ENCODE measurements at places on chromosomes 1 and 21.
A peak's percentile ranks its signal among the peaks of the same experiment; 100 is the strongest.

GRCh38 chr1:206550446-206550845 is 43.1 kb downstream of the RASSF5 start:
- DNase-seq = no peak

- no peak for DNase-seq
These were observed 4.3 kb upstream of the S100A9 start for GRCh38 chr1:153353226-153353947.

- DNase-seq = no peak
These were observed 22.5 kb upstream of the DPYD start for GRCh38 chr1:97943354-97943753.

DNA sequence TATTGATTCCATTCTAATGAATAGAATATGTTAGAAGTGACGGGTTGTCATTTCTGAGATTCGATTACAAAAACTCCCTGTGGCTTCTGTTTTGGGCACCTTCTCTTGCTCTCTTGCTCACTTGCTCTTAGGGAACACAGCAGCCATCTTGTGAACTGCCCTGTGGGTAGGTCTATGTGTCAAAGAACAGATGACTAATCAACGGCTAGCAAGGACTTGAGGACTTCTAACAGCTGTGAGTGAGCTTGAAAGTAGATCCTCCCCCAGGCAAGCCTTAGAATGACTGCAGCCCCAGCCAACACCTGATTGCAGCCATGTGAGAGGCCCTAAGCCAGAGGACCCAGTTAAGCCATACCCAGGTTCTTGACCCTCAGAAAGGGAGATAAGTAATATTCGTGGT is 49.3 kb downstream of the AZIN2 start:
- no peak for DNase-seq

DNA sequence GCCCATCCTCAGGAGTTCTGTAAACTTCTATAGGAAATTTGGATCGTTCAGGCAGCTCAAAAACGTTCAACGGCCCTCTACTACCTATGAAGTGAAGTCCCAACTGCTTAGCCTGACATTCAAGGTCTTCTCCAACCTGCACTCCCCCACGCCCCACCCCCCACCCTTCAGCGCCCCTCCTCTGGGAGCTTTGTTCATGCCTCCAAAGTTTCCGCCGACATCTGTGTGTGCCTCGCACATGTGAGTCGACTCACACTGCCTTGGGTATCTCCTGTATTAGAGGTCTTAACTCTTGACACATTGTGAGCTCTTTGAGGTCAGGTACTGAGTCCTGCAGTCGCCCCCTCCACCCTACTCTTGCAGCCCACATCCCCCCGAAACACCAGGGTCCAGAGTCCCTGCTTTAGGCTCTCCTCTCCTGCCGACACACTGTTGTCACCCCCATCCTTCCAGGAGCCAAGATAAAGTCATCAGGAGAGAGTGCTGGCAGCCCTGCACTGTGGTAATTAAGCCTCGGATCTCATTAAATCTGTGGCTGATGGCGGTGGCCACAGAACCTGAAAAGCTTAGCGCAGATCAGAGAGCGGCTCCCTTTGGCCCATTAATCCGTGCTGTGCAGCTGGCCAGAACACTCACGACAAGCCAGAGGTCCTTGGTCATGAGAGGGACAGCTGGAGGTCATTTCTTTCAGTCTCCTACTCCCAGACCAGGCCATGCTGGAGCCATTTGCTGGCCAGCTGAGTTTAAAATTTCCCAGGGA is 1.4 kb upstream of the PAFAH2 start:
- no peak for DNase-seq

GRCh38 chr1:222852326-222852725 is 37.5 kb downstream of the DISP1 start:
- no peak for DNase-seq

- DNase-seq = no peak
These were observed 8.0 kb upstream of the DISP3 start for GRCh38 chr1:11470912-11471311.

DNA sequence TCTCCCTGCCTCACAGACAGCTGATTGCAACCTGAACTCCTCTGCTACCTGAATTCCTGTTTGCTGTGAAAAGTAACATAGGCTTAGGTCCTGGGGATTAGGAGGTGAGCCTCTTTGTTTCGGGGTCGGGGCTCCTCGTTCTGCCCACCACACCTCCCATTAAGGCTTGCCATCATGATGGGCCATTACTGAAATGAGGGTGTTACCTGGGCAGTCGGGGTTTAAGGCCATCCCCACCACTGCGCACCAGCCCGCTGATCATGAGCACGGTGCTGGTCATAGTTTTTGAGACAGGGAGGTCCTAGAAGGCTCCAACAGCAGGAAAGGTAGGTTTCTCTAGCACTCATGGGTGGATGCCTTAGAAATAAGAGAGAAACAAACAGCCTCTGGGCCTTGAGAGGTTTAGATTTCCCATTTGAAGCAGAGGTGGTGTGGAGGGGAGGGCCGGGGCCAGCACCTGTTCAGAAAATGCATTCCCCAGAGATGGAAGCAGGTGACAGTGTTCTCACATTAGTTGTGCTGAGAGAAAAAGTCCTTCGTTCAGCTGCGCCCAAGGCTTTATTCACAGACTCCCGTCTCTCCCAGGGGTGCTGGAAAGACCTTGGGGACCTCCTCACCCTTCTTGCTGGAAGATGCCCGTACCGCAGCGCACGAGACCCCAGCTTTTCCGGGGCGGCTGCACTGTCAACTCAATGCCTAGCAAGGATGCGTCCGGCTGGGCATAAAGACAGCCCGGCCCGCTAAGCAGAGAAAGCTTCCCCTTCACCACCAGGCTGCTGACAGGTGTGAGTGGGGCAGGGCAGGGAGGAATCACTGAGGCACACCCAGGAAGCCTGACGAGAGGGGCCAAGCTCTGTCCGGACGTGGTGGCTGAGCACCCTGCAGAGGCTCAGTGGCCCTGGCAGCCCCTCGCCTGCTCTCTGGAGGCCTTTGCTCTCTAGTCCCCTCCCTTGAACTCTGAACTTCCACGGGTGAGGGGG is 125.5 kb downstream of the PGBD5 start:
- no peak for DNase-seq

GRCh38 chr1:11645670-11646265 is 8.5 kb downstream of the FBXO2 start:
- DNase-seq = no peak

DNA sequence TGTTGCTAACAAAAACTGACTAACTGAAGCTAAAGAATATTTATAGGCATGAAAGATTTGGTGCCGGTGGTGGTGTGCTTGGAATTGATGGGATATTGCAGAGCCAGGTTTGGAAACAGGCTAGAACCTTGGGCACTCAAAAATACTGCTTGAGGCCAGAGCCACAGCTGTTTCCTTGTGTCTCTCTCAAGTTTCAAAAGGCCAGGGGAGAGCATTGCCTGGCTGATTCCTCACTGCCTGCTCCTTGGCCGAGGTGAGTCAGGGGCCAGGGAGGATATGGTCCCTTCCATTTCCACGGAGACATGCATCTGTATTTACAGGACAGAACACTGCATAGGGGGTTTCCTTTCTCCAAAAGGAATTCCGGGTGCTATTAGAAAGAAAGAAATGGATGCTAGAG is 36.1 kb upstream of the IVNS1ABP start:
- DNase-seq = no peak

DNA sequence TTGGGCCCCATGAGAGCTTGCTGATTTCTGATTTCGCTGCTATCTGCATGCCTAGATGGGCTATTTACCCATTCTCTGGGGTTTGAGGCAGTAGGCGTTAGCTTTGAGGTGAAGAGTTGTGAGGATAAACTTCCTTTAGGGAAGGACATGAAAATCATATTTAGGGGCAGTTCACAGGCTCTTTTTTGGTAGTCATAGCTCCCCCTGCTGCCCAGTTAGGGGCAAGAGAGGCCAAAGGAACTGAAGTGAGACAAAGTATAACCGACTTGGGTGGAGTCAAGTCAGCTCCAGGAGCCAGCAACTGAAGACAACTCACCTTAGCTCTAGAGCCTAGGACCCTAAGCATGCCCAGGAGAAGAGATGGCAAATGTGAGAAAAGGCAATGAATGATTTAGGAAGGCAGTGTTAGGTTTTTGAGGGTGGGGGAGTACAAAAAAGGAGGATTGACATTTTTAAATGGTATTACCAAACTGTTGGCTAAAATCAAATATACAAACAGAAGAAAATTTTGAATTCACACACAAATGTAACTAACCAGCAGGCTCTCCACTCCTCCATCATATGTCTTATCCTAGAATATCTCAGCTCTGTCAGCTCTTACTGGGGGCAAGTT is 625.2 kb downstream of the LMO4 start:
- DNase-seq = peak; percentile 58

GRCh38 chr1:33260439-33260838 is 4.1 kb downstream of the ZNF362 start:
- DNase-seq = no peak

GRCh38 chr1:21734526-21734925 is 48.4 kb downstream of the USP48 start:
- no peak for DNase-seq

DNA sequence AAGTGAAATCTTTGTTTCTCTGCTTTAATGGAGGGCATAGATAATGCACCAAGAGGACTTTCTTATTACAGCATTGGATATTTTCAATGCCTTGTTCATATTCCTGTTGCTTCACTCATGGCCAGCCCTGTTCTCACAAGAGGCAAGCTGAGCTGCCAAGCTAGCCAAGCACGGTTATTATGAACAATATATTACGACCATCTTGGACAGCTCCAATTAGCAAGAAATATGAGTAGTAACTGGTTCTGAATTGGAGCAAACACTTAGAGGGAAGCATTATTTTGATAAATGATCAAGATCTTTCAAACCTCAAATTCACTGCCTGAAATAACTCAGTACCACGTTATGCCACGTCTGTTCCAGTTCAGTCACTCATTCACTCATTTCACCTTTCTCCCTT is 159.8 kb downstream of the SETD4 start:
- DNase-seq = no peak

GRCh38 chr1:26890467-26890796 is 349 bp upstream of the GPN2 start:
- DNase-seq = no peak

DNA sequence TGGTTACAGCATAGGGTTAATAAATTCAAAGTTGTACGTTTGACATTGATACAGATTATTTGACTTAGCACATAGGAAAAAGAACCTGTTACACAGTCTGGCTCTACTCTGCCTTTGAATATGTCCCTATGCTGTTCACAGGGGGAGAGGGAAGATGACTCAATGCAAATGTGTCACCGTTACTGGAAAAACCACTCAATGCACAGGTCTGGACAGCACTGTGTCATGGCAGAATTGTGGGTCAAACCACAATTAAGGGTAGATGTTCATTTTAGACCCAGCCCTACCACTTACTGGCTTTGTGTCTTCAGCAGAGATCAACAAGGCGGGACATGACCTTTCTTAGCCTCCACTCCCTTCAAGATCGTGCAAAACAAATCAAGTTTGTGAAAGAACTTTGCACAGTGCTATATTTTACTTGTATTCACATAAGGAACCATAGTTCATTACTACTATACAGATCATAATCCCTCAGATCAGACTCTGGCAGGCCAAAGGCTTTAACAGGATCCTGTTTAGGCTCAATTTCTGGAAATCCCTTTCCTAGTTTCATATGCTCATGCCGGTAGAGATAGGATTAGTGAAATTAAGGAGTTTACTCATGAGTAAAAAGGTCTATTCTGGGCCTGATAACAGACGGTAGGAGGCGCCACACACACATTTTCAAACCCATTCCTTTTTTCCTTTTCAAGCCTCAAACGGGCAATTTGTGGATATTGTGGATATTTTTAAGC is 22.1 kb downstream of the EIF2D start:
- no peak for DNase-seq

GRCh38 chr21:37945036-37945435 is 28.8 kb upstream of the KCNJ6 start:
- no peak for DNase-seq

Data from ovary (tissue), 10 donors.